ENCODE measurements at places on chromosomes 16 and 17.

GRCh38 chr16:82016964-82017363 is 5.7 kb upstream of the SDR42E1 start:
- no peak for DNase-seq

- DNase-seq = no peak
Measured at GRCh38 chr17:70829876-70830275, 660.5 kb downstream of the KCNJ2 start.

- DNase-seq = no peak
Measured at GRCh38 chr16:9128346-9129342, 37.2 kb downstream of the HAPSTR1 start.

GRCh38 chr17:41967141-41967920 is 736 bp downstream of the CNP start:
- no peak for DNase-seq

- no peak for DNase-seq
Measured at GRCh38 chr16:75803753-75804152, 77.5 kb upstream of the CPHXL start.

- no peak for DNase-seq
Measured at GRCh38 chr16:58970775-58971174, 236.7 kb upstream of the GOT2 start.

- no peak for DNase-seq
Measured at GRCh38 chr17:59572301-59572924, 7.0 kb downstream of the DHX40 start.

DNA sequence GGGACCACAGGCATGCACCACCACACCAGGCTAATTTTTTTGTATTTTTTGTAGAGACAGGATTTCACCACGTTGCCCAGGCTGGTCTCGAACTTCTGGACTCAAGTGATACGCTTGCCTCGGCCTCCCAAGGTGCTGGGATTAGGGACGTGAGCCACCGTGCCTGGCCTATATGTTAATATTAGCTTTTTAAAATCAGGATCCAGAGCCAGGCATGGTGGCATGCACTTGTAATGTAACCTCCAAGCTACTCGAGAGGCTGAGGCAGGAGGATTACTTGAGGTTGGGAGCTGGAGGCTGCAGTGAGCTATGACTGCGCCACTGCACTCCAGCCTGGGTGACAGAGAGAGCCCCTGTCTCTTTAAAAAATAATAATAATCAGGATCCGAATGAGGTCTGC is 8.5 kb upstream of the ADCY7 start:
- no peak for DNase-seq

DNA sequence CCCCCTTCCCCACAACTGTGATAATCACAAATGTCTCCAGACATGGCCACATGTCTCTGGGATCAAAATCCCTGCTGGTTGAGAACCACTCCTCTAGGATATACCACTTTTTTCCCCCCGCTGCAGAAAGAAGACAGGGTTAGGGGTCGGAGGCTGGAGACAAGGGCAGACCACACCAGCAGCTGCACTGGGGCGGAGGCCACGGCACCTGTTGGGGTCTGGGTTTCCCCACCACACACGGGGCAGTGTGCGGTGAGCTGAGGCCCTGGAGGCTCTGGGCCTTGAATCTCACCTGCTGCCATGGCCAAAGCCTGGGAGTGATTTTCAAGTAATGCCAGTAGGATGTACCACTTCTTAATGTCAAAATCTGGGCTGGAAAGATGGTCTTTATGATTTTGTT is 320.5 kb downstream of the SNX29 start:
- no peak for DNase-seq

- no peak for DNase-seq
Measured at GRCh38 chr17:77382356-77382911, 241.7 kb downstream of the SEC14L1 start.

DNA sequence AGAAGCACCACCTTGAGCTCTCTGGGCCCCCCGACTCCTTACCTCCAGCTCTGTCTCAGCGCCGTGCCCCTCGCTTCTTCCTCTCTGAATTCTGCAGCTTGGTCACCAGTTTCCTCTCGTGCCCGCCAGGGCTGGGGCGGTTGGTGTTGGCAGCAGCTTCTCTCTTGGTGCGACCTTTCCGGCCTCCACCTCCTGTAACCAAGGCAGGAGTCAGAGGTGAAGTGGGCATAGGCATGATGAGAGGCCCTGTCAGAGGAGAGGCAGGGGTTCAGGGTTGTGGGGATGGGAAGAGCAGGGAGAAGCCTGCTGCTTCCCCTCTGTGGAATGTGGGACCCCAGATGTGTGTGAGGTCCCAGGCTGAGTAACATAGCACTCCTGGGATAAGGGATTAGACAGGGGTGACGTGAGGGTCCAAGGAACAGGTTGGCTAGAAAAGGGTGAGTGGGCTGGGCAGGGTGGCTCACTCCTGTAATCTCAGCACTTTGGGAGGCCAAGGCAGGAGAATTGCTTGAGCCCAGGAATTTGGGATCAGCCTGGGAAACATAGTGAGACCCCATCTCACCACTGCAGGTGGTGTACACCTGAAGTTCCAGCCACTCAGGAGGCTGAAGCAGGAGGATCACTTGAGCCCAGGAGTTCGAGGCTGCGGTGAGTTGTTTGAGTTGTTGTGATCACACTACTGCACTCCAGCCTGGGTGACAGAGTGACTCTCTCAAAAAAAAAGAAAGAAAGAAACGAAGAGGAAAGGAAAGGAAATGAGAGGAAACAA is 626 bp downstream of the NUPR1 start:
- DNase-seq = no peak

DNA sequence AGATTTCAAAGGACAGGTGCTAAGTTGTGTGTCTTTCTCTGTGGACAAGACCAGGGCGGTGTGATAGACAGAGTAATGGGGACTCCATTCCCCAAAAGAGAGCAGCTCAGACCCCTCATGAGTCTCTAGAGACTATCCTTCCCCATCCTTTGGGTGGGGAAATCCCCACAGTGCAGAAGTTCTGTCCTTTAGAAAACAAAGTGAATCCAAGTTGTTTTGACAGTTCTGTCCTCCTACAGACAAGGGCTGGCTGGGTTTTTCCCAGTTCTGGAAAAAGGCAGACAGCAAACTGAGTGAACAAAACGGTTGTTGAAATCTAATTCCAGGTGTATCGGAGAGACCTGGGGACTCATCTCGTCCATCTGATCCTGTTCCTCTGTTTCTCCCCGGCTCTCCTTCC is 11.0 kb upstream of the HAS3 start:
- no peak for DNase-seq

DNA sequence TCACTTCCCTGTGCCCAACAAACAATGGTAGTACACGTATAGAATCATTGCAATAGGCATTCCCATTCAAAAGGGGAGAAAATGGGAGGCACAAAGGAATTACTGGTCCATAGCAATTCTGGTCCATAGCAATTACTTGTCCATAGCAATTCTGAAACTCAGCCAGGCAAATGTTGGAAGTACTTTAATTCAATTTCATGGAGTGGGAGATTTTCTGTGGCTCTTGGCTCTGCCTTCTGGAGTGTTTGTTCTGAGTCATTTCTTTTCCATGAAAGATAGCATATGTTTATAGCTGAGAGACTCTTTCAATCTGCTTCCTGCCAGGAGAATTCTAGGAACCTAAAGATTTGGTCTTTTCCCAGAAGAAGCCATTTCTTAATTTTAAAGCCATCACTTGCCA is 182.8 kb upstream of the ELAC2 start:
- DNase-seq = no peak

All from activated CD4-positive, CD25-positive, alpha-beta regulatory T cell (primary cell).